ENCODE measurements at places on chromosomes 2 and 18.
A peak's percentile ranks its signal among the peaks of the same experiment; 100 is the strongest.

DNA sequence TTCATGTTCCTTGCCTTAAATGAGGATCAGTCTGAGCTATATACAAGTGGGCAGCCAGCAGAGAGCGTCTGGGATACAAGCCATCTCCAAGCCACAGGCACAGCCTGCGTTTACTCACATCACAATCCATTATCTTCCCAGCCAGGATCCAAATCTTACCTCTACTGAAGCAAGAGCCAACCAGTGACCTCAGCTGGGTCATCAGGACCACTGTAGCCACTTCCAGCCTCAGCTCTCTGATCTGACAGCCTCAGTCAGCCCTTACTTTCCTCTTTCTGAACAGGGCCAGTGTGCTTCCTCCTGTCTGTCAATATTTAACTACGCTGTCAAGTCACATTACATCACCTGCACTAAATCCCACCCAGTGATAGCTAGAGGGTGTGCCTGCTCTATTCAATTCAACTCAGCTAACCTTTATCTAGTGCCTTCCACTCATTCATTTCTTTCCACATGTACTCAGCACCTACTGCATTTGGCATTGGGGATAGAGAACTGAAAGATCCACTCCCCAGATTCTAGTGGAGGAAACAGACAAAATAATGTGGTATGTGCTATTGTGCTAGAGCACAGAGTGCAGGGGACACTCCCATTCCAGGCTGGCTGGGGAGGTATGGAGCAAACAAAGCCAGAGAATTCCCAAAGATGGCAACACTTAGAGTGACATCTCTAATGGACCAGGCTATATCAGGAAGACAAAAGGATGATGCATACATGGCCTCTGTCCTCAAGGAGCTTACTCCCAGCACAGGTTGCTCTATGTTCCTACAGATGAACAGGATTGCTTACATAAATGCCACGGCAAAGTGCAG is 146.5 kb downstream of the NCKAP5 start:
- DNase-seq: no peak

GRCh38 chr2:158835431-158835830 is 40.3 kb downstream of the DAPL1 start:
- DNase-seq: no peak

DNA sequence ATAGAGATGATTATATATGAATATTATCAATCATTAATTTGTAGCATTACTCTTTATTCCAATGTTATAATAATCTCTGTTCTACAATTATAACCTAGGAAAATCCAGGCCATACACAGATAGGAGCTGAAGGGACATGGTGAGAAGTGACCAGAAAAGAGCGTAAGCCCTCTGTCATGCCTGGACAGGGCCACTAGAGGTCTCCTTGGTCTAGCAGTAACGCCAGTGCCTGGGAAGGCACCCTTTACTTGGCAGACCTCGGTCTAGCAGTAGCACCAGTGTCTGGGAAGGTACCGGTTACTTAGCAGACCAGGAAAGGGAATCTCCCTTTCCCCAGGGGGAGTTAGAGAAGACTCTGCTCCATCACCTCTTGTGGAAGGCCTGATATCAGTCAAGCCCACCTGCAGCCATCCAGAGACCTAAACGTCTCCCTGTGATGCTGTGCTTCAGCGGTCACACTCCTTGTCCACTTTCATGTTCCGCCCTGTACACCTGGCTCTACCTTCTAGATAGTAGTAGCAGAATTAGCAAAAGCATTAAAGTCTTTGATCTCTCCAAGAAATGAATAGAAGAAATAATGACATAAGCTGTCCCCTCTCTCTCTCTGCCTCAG is 447.5 kb upstream of the FSIP2 start:
- peak; percentile 27 for DNase-seq

DNA sequence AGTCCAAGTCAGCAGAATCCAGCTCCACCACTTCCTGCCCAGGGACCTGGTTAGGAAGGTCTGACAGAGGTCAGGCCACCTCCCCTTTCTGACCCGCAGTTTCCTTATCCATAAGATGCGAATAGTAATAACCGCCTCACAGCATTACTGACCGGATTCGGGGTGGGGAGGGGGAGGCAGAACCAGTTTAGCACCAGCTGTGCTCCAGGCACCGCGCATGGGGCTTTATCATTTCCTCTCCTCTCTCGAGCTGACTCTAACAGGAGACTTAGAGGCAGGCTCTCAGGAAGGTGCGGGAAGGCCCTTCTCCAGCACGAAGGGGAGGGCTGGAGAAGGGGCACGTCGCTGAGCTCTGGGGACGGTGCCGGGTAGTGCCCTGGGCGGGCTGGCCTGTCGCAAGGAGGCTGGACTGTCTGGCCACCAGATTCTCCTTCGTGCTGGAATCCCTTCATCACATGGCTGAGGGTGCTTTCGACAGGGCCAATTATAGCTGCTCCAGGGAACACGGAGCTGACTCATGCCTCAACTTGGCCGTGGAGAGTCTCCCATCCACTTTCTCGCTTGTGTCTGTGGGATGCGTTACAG is 5.7 kb downstream of the EHD3 start:
- DNase-seq: peak; percentile 71

GRCh38 chr2:37623406-37623805 is 48.0 kb downstream of the CDC42EP3 start:
- DNase-seq: no peak

DNA sequence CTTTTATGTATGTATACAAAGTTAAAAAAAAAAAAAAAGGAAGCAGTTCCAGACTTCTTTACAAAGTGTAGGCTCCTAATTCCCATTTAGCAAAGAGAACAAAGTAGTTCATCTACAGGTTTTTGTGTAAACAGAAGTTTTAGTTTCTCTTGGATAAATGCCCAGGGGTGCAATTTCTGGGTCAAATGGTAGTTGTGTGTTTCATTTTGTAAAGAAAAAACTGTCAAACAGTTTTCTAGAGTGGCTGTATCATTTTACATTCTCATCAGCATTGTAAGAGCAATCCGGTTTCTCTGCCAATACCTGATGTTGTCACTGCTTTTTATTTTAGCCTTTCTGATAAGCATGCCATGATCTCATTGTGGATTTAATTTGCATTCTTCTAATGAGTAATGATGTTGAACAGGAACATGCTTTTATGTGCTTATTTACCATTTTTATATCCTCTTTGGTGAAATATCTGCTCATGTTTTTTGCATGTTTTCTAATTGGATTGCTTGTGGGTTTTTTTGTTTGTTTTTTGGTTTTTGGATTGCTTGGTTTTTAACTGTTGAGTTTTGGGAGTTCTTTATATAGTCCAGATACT is 16.6 kb upstream of the PSME4 start:
- no peak for DNase-seq

DNA sequence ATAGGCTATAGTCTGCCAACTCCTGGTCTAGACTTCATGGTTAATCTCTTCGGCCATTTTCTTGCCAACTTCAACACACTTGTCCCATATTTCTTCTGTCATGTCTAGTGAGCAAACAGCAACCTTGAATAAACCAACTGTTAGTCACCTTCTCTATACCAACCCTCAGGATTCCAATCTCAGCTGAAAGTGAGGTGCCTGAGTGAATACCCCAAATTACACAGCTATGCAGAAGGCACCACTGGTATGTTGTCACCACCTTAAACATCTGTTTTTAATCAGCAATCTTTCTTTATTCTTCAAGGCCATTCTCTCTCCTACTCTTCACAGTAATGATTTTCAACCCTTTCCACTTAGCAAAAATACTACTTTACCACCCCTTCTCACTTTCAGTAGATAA is 39.3 kb downstream of the THOC1 start:
- no peak for DNase-seq

DNA sequence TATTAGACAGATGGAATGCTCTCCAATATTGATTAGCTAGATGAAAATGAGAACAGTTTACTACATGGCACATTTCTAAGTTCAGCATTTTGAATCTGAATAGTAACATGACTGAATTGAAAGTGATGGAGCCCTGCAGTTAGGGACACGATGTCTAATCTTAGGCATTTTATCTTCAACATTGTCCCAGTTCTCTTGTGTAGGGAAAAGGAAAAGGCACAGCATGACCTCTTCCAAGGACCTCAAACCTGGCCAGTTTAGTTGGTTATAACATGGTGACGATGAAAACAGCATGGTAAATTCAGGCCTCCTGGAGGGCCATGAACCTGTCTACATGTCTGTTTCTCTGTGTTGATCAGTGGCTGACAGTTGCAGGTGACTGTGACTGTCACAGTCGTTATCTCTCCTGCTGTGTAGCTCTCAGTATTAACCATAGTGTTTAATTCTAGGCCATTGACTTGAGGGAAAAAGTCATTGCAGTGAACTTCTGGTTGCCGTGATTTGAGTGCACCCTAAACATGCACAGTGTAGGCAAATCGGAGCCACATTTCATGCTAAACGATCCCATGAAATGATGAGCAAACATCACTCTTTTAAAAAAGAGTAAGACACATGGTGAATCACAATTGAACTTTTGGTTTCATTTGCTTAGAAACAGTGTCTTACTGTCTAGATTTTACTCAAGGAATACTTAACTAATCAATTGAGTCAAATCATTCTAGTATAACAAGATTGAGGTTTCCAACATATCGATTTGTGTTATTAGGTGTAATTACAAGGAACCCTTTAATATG is 129.7 kb downstream of the PHLPP1 start:
- no peak for DNase-seq

DNA sequence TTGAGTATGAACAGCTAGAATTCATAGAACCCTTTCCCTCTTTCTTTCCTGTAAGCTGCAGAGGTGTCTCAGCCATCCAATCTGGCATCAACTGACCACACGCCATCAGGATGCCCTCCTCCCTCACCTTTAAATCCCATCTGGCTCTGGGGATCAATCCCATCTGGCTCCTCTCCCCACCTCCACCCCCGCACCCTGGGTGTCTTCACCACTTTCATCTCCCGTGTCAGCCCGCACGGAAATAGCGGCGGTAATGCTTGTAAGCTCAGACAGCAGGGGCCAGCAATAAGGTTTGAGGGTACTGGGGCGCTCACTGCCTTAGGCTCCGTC is 508 bp upstream of the TUBA4B start:
- DNase-seq: no peak

- no peak for DNase-seq
Observed at GRCh38 chr2:227880460-227880859, 9.0 kb downstream of the DAW1 start.

DNA sequence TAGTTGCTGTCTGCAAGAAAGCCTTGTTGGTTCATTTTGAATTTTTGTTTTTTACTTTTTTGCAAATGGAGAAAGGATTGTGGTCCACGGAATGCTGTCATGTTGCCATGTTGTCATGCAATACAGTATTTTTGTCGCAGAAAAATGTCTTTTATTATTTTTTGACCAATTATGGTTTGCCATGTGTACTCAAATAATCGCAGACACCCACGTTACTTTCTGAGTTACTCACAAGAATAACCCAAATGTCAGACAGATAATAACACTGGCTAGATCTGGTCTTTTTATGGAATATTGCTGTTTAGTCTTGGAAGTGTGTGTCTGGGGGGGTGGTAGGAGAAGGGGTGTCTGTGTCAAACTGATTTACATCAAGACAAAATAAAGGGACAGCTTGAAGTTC is 188.9 kb downstream of the LTBP1 start:
- no peak for DNase-seq

GRCh38 chr2:62475172-62476011 is 30.6 kb downstream of the TMEM17 start:
- DNase-seq: no peak

GRCh38 chr18:43961722-43962121 is 684.4 kb upstream of the SYT4 start:
- DNase-seq: no peak

DNA sequence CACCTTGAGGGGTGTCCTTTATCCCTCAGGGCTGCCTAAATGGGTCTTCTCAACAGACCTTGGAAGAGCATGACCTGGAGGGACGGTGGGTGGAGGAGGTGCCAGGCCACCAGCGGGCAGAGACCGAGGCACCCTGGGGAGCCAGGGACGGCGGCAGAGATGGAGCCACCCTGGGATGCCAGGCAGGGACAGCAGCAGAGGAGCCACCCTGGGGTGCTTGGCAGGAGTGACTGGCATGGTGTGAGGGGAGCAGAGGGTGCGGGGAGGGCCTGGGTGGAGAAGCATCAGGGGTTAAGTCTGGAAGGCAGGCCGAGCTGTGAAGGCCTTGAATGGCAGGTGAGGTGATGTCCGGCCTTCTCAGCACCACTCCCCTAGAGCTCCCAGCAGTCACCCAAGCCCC is 56.1 kb downstream of the CIB4 start:
- no peak for DNase-seq

DNA sequence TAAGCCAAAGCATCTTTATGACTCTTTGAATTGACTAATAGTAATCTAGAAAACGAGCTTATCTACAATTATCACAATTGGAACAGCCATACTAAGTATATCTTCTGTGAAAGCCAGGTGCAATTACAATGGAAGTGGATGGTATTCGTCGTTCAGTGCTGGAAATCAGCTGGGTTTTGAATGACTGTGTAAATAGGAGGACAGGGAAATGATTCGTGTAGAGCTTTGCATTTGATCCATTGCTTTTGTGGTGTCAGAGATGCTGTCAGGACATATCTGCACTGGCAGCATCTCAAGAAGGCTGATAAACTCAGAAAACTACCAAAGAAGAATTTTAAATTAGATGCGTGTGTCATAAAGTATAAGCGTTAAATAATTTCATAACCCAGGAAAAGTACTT is 187.1 kb downstream of the ZNF407 start:
- no peak for DNase-seq

DNA sequence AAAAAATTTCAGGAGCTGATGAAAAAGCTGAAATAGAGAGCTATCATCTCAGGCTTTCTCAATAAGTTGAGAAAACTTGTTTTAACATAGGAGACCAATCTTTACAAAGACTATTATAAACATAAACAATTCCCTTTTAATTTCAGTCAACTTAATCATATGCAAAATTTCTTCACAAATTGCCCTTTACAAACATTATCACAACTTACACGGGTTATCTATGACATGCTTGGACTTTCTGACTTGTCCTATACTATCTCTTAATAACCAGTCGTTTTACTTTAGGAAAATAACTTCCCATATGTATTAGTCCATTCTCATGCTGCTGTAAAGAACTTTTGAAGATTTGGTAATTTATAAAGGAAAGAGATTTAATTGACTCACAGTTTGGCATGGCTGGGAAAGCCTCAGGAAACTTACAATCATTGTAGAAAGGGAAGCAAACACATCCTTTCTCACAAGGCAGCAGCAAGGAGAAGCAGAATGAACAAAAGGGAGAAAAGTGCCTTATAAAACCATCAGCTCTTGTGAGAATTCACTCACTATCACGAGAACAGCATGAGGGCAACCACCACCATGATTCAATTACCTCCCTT is 1583.7 kb upstream of the CELF4 start:
- no peak for DNase-seq

DNA sequence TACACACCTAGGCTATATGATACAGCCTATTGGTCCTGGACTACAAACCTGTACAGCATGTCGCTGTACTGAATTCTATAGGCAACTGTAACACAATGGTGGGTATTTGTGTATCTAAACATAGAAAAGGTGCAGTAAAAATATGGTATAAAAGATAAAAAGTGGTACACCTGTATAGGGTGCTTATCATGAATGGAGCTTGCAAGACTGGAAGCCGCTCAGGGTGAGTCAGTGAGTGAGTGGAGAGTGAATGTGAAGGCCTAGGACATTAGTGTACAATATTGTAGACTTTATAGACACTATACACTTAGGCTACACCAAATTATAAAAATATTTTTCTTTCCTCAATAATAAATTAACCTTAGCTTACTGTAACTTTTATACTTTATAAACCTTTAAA is 41.8 kb downstream of the RASGRP3 start:
- DNase-seq: no peak

Measured in left cardiac atrium (tissue), 4 donors.